ENCODE measurements at places on chromosomes 11 and 22.

- no peak for DNase-seq
Observed at GRCh38 chr11:125223901-125224361, 59.4 kb downstream of the PKNOX2 start.

- DNase-seq: no peak
Observed at GRCh38 chr11:133249065-133249464, 283.2 kb downstream of the OPCML start.

DNA sequence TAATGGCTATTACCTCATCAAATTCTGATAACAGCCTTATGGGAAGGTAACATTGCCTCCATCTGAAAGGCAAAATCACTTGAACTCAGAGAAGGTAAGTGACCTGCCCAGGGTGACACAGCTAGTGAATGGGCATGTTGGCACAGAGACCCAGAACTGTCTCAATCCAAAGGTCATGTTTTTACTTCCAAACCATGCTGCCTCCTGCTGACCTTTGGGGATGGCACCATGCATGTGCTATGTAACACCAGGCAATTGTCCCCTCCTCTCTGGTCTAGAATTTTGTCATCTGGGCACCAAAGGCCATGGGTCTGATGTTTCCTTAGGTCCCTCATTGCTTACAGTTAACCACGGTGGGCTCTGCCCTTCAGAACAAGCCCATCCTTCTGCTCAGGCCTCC, 417.4 kb downstream of the SOX6 start:
- no peak for DNase-seq

GRCh38 chr11:128879817-128880216, 11.3 kb upstream of the KCNJ5 start:
- DNase-seq: no peak

- no peak for DNase-seq
Observed at GRCh38 chr11:121740902-121741301, 288.1 kb upstream of the SORL1-AS1 start.

DNA sequence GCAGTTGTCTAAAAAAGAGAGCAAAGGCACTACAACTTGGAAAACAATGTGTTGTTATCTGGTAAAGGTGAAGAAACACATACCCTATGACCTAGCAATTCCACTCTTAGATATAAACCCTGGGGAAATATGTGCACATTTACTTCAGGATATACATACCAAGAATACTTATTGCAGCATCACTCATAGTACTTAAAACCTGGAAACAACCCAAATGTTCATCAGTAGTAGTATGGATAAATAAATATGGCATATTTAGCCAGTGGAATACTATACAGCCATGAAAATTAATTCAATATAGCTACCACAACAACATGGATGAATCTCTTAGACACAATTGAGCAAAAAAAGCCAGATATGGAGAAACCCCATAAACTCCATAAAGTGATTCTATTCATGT, 26.1 kb upstream of the MICAL2 start:
- DNase-seq: no peak

DNA sequence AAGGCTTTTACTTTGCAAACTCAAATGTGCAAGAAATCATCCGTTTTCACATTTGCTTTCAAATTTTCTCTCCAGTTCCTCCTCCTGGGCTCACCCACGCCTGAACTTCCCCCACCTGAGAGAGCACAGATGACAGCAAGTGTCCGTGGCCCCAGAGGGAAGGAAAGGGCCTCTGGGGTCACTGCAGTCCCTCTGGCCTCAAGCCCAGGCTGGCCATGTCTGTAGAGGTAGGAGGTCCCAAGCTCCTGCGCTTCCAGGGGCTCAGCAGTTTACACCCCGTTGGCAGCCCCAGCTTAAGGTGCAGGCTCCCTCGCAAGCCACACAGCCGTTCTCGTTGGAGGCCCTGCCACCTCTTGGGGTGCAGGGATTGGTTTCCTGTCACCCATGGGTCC, 40.5 kb upstream of the PRDM11 start:
- no peak for DNase-seq

DNA sequence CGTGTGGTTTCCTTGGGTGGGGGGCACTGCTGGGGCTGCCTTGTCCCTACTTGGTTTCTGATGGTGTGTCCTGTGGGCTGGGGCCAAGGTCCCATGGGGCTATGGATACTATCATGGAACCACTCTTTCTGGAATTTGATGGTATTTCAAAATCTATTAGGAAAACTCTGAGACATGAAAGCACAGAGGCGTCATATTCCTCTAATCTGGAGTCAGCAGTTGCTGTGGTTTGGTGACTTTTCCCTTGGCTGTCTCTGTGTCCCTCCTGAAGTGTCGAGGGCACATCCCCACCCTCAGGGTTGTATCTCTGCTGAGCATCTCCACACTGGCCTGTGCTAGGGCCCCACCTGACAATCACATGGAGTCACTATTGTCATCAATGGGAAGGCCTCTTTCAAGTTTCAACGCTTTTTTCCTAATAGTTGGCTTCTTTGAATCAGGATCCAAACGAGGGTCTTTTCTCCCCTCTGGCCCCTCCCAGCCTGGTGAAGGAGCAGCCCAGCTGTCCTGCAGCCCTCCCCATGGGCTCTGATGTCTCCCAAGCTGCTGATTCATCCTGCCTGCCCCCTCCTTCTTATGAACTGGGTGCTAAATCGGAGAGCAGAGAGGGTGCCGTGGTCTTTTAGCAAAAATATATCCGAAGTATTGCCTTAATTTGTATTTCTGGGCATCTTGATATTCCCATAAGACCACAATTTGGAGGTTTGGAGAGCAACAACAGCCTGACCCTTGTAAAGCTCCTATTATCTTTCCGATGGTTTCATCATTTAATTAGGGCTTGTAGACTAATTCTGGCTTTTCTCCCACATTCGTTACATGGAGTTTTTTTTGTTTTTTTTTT, 38.5 kb downstream of the MED15 start:
- no peak for DNase-seq

DNA sequence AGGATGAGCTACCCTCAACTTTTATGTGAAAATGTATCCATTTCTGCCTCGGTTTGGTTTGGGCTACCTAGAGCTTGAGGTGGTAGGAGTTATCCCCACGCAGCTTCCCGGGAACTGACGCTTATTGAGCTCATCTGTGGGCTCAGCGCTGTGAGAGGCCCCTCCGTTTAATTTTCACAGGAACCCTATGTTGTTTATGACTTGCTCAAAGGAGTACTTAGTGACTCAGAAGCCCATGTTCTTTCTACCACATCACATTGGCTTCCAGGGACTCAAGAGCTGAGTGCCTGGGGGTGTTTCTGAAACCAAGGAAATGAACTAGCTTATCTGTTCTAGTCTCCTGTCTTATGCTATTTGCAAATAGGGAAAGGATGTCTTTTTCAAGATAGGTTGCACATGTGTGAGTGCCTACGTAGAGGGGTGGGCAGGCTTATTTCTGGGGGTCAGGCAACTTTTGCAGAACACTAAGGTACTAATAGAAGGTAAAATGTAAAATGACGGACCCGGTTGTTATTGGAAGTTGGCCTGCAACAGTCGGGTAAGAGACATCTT, 40.5 kb downstream of the MICAL2 start:
- no peak for DNase-seq

DNA sequence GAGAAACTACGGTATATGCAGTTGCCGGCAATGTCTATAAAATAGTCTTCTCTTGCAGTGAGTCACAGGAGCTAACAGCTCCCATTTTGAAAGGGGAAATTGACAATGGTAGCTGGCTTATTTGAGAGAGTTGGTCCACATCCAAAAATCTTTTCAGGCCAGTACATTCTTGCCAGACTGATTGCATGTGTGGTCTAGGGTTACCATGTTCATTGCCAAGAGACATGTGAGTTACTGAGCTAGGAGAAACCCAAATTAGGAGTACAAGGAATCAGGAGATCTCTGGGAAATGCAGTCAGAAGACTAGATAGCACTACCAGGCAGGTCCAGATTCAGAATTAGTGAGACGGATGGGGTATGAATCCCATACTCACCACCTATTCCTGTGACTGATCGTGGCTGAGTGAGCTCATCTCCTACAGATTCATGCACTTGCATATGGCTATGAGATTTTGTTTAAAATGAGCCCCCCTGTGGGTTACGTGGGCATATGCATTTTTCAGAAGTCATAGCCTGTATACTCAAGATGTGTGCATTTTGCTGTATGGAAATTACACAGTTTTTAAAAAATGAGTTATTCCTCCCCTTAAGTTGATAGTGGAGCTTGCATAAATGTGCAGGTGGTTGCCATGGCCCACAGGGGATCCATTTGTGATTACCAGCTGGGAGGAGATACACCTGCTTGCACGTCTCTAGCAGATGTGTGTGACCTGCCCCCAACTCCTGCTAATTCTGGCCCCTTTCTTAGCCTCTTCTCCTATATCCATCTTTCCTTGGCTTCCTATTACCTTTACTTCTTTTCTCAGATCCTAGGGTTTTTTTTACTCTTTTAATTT, 102.7 kb downstream of the COMMD9 start:
- peak; percentile 48 for DNase-seq

DNA sequence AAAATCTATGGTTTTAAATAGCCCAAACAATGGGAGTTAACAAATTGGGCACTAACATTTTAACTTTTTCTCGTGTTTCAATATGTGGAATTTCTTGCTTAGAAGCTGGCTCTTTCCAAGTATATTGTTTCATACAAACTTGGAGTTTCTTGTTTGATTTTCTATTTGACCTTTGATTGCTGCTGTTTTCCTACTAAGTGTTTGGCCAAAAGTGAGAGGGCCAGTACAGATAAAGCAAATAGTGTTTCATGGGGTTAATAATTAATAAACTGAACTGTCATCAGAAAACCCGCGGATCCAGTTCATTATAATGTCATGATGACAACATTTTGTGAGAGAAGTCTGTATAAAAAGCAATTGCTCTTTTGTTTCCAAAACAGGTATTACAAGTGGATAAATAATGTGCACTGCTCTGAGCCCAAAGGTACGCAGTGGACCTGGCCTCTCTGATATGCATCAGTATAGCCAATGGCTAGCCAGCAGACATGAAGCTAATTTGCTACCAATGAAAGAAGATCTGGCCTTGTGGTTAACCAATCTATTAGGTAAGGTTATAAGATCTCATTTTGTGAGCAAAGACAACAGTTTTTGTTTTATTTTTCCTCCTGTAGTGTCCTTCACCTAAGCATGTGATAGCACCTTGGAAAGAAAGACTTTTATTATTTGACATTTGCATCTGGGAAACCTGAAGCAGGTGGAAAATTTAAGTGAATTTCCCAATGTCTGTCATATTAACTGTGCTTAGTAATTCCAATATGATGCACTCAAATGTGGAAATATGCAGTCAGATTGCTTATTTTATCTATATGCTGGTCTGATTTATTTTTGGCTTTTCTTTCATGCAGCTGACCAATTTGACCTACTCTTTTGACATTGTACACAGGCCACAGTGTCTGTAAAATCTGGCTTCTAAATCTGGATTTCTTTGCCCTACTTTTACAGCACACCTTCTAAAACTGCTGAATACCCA, 8.3 kb downstream of the GAS2 start:
- DNase-seq: no peak

GRCh38 chr11:14304601-14305000, 54.4 kb downstream of the RRAS2 start:
- no peak for DNase-seq

DNA sequence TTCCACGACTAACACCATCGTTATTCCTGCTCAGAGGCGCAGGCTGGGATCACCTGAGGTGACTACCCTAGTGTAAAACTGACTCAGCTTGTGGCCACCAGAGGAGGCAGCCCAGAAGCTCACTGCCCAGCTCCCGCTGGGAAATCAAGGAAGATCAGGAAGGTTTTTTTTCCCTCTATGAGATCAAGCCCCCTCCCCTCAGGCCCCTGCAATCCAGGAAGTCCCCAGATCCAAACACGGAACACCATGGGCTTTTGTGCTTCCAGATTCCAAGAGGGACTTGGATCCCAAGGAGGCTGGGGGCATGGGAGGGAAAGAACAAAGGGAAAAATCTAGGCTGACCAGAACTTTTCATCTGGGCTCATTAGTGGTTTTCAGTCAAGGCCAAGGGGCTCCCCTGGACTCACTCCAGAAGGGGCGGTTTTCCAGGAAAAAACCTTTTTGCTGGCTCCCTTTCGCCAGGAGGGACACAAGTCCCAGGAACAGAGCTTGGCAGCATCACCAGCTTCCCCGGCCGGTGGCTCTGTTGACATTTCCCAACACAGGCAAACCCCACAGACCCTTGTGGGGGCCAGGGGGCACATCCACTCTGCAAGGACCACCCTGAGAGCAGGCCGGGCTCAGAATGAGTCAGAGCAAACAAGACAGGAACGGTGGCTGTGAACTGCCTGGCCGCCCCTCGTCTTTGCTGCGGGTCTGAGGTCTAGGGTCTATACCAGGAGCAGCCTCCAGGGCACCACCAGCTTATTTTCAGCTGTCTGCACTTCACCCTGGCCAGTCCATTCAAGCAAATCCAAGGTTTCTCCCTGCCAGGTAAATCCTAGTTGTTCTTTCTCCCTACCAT, 36.8 kb downstream of the MYH9 start:
- no peak for DNase-seq

DNA sequence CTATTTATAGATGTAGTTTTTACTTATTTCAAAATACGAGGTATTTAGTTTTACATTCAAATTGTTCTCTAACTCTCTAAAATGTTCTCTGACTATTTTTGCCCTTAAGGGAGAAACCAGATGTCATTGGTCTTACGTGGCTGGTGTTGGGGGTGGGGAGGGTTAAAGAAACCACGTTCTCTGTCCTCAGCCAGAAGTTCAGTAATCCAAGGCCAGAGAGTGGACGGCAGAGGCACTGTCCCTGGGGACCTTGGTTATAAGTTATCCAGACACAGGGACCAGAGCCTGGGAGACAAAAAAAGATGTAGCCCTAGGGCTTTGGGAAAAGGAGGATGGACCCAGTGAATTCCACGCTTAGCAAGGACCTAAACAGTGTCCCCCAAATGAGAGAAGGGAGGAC, 706 bp upstream of the OR51E1 start:
- DNase-seq: no peak

DNA sequence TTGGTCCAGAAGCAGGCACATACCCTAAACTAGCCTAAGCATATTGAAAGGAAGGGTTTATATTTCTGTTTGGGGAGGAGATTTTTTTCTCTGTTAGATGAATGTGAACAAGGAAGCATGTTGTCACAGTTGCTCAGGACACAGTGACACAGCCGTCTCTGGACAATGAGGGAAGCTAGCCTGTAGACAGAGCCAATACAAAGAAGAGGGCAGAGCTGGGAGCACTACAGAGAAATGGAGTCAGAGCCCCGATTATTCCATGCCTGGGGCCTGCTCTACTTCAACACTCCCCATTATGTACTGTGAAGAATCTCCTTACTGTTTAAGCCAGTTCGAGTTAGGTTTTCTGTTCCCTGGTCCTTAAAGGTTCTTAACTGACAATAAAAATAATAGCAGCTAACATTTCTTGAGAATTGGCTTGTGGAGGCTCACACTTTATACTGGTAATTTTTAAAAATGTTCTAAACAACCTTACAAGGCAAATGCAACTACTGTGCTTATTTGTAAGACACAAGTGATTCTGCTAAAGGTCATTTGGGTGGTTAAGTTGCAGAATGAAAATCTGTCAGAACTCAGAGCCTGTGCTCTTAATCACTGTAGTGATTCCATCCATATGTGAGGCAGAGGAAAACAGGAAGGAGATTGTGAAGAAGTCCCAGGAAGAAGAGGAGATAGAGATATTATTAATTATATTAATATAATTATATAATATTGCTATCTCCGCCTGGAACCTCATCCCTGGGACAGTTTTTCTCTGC, 58.8 kb upstream of the RRAS2 start:
- no peak for DNase-seq

Data from NCI-H2107 (cell line).